ENCODE measurements at places on chromosomes 4 and X. TPM values are rescaled to one million over a fixed set of nuclear protein-coding genes. Genes with fewer than 3 reads are reported as not detected.

- DNase-seq: peak; percentile 73
These were observed 38.4 kb downstream of the NAP1L5 start for GRCh38 chr4:88659055-88659889.

- no peak for DNase-seq
These were observed 48.0 kb downstream of the PHKA2 start for GRCh38 chrX:18935893-18936292.

Gene SNCA
- total RNA-seq: not detected

DNA sequence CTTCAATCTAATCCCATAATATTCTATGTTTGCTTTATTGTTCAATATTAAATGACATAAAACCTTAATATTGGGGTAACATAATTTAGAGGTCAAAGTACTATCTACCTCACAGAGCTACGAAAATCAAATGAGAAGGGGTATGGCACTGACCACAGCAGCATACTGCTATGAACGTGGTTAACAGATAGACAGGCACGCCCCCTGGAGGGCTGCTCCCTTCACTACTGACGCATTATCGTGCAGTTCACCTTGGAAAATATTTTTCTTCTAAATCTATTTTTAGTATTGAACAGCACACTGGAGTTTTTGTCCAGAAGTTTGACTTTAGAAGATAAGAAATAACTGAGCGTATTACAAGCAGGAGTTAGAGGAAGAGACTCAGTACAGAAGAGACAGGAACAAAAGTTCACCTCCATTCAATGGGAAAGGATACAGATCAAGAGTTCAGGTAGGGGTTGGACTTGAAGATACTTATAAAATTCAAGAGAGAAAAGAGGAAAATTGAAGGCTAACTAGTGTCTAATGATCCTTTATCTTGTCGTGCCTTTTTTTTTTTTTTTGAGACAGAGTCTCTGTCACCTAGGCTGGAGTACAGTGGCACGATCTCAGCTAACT is 22.7 kb downstream of the MAP9 start:
- DNase-seq: peak; percentile 43

Gene CC2D2A
- 17.3 TPM for total RNA-seq

Gene XAGE2
- total RNA-seq: not detected

Gene NAA11
- total RNA-seq: not detected

DNA sequence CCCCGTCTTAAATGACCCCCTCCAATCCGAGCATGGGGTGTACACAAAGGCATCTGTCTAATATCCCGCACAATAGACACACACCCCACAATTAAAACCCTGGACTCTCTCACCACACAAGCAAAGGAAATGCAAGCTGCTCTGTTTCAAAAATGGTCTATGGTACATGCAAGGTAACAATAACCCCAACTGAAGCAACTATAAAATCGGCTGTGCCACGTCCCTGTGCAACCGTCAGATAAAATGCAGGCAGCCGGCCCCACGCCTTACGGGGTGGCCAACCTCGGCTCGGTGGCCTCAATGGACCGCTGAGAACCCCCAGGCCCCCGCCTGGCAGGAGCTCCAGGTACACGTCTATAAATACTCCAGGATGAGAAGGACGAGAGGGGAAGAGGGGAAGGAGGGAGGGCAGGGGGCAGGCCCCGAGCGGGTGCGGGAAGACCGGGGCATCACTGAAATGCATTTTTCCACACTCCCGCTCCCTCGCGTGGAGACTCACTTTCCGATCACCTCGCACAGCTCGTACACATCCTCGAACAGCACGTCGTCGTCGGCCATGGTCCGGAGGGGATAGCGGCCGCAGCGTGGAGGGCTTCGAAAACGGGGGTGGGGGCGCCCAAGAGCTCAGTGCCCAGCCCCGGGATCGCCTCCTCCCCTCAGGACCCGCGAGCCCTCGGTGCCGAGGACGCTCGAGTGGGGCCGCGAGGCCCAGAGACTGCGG is 763 bp downstream of the CASK start:
- DNase-seq: peak; percentile 32

DNA sequence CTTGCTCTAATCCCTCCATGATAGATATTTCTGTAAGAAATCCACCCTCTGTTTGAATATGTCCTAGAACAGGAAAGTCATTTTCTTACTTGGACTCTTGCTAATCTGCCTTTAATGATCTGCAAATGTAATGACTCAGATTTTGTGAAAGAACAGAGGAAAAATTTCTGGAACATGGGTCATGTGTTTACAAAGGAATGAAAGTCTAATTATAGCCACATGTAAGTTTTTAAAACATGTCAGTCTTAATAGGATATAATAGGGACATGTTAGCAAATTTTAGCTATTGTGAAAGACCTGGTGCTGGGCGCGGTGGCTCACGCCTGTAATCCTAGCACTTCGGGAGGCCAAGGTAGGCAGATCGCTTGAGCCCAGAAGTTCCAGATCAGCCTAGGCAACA is 47.6 kb downstream of the GRK4 start:
- no peak for DNase-seq
